ENCODE measurements at places on chromosomes 13 and 19. TPM values are rescaled to one million over a fixed set of nuclear protein-coding genes. Genes with fewer than 3 reads are reported as not detected.

Gene FXYD1
- 1.5 TPM for total RNA-seq

Gene FAM216B
- total RNA-seq: 2.9 TPM

Gene NLRP9
- total RNA-seq: not detected

Gene RGS9BP
- total RNA-seq: 1.1 TPM

Gene PDCD5
- total RNA-seq: 24.3 TPM

Gene PRKCG
- total RNA-seq: 1.7 TPM

Gene CLEC4G
- total RNA-seq: 0.73 TPM

Gene FUT1
- 7.4 TPM for total RNA-seq

Gene CDC34
- 35.7 TPM for total RNA-seq

Gene SLC25A15
- total RNA-seq: 16.3 TPM

Gene TFDP1
- total RNA-seq: 33.9 TPM

Gene DLL3
- total RNA-seq: 16.8 TPM

Gene KL
- total RNA-seq: 1.5 TPM

Gene ZNF627
- total RNA-seq: 57.4 TPM

Gene LACC1
- total RNA-seq: 2.4 TPM

Gene ZNF799
- total RNA-seq: 6.9 TPM
